ENCODE measurements at places on chromosomes 6 and 20.

DNA sequence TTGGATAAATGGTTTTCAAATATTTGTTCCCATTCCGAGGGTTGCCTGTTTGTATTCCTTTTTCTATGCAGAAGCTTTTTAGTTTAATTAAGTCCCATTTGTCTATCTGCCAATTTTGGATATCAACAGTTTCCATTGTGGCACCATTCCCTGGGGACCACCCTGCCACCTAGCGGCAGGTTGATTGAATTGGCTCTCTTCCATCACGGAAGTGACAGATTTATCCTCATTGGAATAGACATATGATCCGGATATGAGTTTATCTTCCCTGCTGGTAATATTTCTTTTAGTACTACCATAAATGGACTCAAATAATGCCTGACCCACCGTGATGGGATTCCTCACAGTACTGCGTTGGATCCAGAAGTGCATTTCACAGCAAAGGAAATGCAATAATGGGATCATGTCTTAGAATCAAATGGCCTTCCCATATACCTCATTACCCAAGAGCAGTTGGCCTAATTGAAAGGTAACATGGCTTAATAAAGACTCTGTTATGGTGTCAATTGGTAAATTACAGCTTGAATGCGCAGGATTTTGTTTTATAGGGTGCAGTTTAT is 327.0 kb downstream of the BMP2 start:
- DNase-seq = peak; percentile 64

GRCh38 chr6:55774286-55775028 is 100.9 kb downstream of the BMP5 start:
- DNase-seq = no peak

DNA sequence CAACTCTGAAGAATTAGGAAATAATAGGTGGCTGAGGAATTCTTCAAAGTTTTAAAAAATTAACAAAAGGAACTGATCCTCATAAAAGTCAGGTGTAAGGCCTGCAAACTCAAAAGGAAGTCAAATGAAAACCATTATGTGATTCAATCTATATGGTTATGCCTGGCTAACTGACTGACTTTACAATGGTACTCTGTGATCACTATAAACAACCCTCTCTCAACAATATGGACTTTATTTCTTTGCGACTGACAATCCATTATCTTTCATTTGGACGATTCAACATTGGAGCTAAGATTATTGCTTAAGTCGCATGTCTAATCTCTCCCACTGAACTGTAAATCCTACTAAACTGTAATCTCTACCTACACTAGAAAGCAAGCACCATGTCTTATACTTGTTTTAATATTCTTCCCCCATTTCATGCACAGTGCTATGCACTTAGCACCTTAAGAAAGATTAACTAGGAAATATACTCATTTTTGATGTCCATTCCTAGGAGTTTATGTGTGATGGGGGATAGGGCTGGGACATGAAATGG is 1.4 kb downstream of the STK38 start:
- DNase-seq = no peak

GRCh38 chr6:68978411-68978810 is 343.3 kb downstream of the ADGRB3 start:
- DNase-seq = no peak

- DNase-seq = peak; percentile 27
Measured at GRCh38 chr20:48750941-48751635, 76.7 kb downstream of the PREX1 start.

DNA sequence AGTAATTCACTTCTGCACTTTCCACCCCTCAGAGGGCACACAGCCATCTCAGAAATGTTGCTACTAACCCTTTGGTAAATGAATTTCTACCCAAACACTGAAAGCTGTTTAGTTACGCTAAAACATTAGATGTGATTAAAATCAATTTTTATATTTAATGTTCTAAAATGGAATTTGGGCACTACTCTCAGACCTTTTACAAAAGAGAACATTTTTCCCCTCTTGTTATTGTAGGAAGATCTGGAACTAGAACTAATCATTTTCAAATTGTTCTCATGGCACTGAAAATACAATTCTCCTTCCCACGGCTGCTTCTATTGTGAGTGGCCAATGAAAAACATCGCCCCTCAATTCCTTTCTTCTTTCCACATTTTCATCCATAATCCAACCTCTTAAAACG is 627.4 kb downstream of the CDH26 start:
- no peak for DNase-seq

GRCh38 chr6:11427723-11428245 is 109.8 kb upstream of the TMEM170B start:
- DNase-seq = no peak

GRCh38 chr6:37230104-37230503 is 27.5 kb upstream of the TBC1D22B start:
- DNase-seq = no peak

DNA sequence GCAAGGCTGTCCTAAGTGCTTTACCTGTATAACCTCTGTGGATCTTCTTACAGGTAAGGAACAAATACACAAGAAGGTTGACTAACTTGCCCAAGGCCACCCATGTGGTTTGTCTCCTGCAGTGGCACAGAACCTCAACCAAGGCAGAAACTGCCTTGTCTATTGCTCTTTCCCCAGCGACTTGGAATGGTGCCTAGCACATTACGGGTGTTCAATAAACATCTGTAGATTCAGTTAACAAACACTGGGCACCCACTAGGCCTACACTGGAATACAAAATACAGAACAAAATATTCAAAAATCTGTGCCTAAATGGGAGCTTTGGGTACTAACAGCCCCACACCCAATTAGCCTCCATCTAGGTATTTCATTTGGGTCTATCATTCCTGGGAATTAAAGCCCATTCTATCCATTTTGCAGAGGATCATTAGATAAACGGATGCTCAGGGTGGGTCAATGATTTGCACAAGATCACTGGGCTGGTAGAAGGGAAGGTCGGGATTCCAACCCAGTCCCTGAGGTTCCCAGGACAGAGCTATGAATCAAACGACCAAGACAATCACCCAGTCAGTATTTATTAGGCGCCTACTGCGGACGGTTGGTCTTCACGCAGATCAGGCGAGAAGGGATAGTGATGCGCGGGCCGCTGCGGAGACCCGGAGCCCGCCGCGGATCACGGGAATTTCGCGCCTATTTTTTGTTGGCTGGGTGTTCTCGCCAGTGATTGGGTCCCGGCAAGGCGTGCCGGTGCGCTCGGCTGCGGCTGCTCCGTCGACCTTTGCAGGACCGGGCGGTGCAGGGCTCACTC is at the start of gene STK35:
Gene STK35, plus strand, starts transcription at position 771 of the 808 bp plus-strand sequence. CDS start 55 bp downstream, outside the sequence.
- DNase-seq = peak; percentile 80

GRCh38 chr6:7758456-7758855 is 32.6 kb downstream of the BMP6 start:
- DNase-seq = no peak

Measured in hematopoietic multipotent progenitor cell treated with erythropoietin and hydrocortisone succinate and interleukin-3 and kit ligand, for 8 days (in vitro differentiated cells).